ENCODE measurements at places on chromosomes 3 and 15. TPM values are rescaled to one million over a fixed set of nuclear protein-coding genes. Genes with fewer than 3 reads are reported as not detected.

The SLC6A11 gene
- not detected for total RNA-seq

The MCF2L2 gene
- 0.76 TPM for total RNA-seq

The GNAT1 gene
- total RNA-seq = not detected

The DOCK3 gene
- total RNA-seq = 0.13 TPM

The GHSR gene
- total RNA-seq = not detected

The TAGLN3 gene
- 11.9 TPM for total RNA-seq

The TLR9 gene
- not detected for total RNA-seq

The GRK7 gene
- total RNA-seq = not detected

The ACVR2B gene
- 5.7 TPM for total RNA-seq

The DAZL gene
- total RNA-seq = not detected

The SCN11A gene
- total RNA-seq = not detected

The ROPN1 gene
- not detected for total RNA-seq

The NUSAP1 gene
- total RNA-seq = 118 TPM

The KBTBD13 gene
- not detected for total RNA-seq

The UROC1 gene
- not detected for total RNA-seq

The PLA1A gene
- total RNA-seq = 0.16 TPM

The BMF gene
- total RNA-seq = 4.1 TPM

The ARPP21 gene
- 0.49 TPM for total RNA-seq

The ANKRD63 gene
- total RNA-seq = not detected

The PRSS50 gene
- total RNA-seq = 0.16 TPM

The CMTM7 gene
- 37.2 TPM for total RNA-seq

The ZNF620 gene
- total RNA-seq = 1.8 TPM

The SPTSSB gene
- total RNA-seq = not detected

The CSPG5 gene
- 0.76 TPM for total RNA-seq

The ACY1 gene
- 50.8 TPM for total RNA-seq

The SIDT1 gene
- total RNA-seq = not detected

The PLAAT1 gene
- 2.2 TPM for total RNA-seq

The SAMD7 gene
- total RNA-seq = not detected

The CAMK2N2 gene
- 0.16 TPM for total RNA-seq

The MITF gene
- 30.0 TPM for total RNA-seq

The MYRIP gene
- not detected for total RNA-seq

The LHFPL4 gene
- total RNA-seq = not detected

The P2RY12 gene
- total RNA-seq = not detected

The SLC22A13 gene
- 0.16 TPM for total RNA-seq

All from mesangial cell (primary cell).